ENCODE measurements at places on chromosomes 5 and 9. TPM values are rescaled to one million over a fixed set of nuclear protein-coding genes. Genes with fewer than 3 reads are reported as not detected.

Gene NDUFS4
- total RNA-seq: 124 TPM

Gene ARID3C
- not detected for total RNA-seq

Gene BARX1
- not detected for total RNA-seq

Gene ALDH1A1
- total RNA-seq: 3.1 TPM

Gene ANKRD33B
- 0.65 TPM for total RNA-seq

Data from airway epithelial cell (primary cell).